ENCODE measurements at places on chromosomes 7 and 10.

- DNase-seq = no peak
These were observed 23.7 kb downstream of the CAV1 start for GRCh38 chr7:116548506-116548905.

DNA sequence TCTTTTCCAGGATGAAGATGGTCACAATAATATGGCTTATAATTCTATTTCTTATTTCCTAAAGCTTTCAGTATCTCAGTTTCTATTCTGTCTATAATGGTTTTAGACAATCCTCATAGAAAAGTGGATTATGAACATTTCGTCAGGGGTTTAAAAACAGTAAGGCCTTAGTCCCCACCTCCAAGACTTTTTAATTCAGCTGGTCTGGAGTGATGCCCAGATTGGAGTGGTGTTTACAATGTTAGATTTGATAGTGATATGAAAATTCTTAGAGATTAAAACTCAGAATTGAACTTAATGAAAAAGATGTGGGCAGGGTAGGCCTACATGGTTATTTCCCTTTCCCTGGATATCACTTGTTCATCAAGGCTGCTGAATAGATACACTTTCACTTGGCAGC, 1238.3 kb downstream of the SORCS3 start:
- DNase-seq = no peak

GRCh38 chr7:88243345-88243909, 23.6 kb upstream of the SRI start:
- peak; percentile 39 for DNase-seq

DNA sequence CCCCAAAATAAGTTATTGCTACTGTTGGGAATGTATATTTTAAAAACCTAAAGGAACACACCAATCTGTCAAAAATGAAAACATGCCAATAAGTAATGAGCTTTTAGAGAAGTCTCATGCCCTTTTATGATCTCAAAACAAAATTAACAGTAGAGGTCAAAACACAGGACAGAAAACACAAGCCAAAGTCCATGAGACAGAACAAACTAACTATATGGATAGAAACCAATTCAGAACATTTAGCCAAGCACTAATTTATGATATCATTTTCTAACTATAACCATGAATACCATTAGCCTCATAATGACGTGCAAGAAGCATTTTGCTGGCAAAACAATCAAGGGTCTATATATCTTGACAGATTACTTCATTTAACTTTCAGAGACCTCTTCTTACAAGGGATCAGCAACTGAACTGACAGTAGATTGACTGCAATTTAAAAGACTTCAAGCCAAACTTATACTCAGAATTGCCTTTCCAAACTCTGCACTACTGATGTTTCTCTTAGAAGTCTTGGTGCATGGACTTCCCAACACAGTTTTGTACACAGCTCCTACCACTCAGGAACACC, 200.9 kb downstream of the DOCK4 start:
- no peak for DNase-seq

DNA sequence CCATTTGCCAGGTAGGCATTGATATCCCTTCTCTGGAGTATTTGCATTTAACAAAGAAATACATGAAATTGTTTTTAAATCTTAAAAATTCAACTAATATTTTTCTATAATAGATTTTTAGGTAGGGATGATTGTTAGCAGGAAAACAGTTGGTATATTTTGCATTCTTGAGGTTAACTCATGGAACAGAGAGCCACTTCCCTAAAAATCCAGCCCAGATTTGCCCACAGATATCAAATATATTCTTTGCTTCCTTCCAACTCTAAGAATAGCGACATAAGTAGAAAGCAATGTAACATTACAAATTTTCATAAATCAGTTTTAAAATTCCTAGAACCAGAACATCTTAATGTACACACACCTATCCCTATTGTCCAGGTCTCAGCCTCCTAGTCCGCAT, 45.0 kb upstream of the ANLN start:
- no peak for DNase-seq

DNA sequence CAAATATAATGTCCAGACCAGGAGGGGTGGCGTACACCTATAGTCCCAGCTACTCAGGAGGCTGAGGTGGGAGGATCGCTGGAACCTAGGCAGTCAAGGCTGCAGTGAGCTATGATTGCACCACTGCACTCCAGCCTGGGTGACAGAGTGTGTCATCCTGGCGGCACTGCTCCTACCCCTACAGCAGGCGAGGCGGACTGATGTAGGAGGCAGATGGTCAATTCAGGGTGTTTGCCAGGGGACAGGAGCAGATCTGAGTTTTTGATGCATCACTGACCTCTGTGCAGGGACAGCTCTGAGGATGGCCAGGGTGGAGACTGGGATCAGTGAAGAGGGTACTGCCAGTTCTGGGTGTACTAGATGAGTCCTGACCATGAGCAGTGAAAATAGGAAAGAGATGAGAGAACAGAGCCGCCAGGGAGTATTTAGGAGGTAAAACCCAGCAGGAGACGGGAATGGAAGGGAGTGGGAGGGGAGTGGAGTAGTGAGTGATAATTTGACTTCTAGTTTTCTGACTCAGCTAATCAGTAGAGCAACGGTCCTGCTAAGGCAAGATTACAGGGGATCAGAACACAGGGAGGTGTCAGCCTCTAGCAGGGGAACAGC, 75.3 kb downstream of the HIP1 start:
- DNase-seq = no peak

DNA sequence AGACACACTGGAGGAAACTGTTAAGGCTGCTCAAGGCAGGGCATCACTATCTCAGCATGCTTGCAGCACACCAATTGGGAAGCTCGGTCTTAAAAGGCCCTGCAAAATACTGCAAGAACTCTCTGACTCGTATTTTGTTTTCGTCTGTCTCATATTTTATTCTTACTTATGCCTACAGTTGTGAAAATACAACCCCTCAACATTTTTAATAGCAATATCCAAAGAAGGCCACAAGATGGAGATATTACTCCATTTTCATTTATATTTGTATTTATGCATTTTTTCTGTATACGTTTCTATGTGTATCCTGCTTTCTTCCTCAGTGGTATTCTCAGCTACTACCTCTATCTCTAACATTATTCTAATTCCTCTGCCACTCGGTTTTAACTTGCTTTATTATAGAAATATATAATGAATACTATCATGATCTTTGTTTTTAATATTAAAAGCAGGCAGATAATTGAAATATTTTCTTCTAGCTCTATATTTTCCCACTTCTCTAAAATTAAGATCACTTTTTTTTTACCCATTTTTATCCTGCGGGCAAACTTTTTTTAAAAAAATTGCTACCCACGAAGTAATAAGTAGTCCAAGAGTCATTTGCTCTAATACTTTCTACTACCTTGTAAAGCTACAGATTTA, 10.0 kb downstream of the DNAJC1 start:
- peak; percentile 52 for DNase-seq

- no peak for DNase-seq
These were observed 423.9 kb downstream of the NEBL start for GRCh38 chr10:20473023-20473760.

- no peak for DNase-seq
These were observed 9.4 kb upstream of the ANKRD22 start for GRCh38 chr10:88861036-88861435.

- DNase-seq = no peak
These were observed 1.1 kb downstream of the ADRA2A start for GRCh38 chr10:111077785-111078504.

GRCh38 chr10:117677890-117678500, 135.4 kb downstream of the EMX2 start:
- DNase-seq = peak; percentile 41

DNA sequence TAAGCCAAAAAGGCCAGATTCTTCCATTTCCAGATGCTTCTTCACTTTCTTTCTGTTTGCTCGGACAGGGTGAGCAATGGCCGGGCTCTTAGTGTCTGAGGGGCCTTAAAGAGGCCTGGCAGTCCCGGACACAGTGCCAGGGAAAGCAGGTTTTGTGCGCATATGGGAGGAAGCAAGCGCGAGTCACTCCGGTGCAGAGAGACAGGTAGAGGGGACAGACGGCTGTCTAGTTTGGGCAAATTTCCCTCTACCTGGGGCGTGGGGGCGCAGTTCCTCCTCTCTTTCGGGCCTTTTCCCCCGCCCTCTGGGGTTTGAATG, 4.7 kb downstream of the NEUROD6 start:
- DNase-seq = no peak

- DNase-seq = peak; percentile 45
These were observed 10.1 kb downstream of the THNSL1 start for GRCh38 chr10:25026463-25026862.

- DNase-seq = no peak
These were observed 200.3 kb downstream of the LSM5 start for GRCh38 chr7:32289651-32290414.

DNA sequence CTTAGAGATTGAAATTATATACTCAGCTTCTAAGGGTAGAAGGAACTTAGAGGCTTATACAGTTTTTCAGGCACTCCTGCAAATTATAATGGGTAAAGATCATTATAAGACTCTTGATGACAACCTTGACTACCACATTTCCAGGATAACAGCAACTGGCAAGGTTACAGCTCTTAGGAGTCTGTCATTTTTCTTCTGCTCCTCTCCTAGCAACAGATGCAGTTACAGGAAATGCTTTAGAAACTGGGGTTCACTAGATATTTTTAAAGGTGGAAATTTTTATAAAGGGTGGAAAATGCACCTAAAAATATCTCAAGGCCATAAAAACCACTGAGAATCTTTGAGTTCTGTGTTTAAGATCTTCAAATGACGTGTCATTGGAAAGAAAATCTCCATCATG, 185.8 kb downstream of the RELN start:
- DNase-seq = no peak

DNA sequence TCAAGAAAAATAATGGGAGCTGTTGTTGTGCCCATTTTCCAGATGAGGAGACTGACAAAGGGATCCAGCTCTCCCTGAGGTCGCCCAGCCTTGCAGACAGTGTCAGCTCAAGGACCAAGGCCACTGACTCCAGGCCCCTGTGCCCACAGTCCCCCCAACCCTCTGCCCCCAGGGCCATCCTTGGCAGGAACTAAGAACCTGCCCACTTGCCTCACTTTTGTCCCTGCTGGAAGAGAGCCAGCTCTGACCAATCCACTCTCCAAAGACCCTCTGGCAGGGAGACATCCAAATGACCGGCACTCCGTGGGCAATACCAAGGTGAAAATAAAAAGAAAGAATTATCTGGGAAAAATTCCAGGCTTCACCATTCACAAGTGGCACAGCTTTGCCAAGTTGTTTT, 101.3 kb downstream of the TCERG1L start:
- DNase-seq = no peak

DNA sequence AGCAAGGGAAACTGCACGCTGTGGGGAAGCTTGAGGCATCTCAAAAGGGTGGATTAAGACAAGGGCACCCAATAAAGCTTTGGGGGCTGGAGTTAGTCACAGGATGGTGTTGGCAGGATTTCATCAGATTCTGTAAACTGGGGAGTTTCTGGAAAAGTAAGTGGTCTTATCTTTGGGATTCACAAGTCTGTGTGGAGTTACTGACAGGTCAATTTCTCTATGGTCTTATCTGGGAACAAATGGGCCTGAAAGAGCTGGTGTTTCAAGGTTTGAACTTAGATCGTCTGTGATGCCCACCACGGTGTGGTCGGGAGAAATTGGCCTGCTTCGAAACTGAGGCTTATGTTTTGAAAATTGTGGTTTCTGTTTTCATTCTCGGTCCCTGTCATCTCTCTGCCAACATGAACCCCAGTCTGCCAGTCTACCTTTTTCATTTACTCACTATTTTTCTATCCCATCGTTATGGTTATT, 23.8 kb upstream of the AOAH start:
- DNase-seq = no peak

DNA sequence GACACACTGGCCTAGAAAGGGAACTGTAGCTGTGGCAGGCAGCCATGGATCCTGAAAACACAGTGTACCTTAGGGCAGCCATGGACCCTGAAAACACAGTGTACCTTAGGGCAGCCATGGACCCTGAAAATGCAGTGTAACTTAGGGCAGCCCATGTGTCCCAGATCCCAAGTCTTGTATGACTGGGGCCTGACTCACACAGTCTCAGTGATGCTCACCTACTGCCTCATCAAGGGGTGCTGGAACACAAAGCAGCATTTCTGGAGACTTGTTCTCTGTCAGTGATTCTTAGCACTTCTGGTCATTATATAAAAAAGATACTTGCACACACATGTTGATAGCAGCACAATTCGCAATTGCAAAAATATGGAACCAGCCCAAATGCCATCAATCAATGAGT, 70.2 kb upstream of the LAMB4 start:
- peak; percentile 54 for DNase-seq

- DNase-seq = no peak
These were observed 124.3 kb upstream of the UNC5B start for GRCh38 chr10:71088054-71088453.

DNA sequence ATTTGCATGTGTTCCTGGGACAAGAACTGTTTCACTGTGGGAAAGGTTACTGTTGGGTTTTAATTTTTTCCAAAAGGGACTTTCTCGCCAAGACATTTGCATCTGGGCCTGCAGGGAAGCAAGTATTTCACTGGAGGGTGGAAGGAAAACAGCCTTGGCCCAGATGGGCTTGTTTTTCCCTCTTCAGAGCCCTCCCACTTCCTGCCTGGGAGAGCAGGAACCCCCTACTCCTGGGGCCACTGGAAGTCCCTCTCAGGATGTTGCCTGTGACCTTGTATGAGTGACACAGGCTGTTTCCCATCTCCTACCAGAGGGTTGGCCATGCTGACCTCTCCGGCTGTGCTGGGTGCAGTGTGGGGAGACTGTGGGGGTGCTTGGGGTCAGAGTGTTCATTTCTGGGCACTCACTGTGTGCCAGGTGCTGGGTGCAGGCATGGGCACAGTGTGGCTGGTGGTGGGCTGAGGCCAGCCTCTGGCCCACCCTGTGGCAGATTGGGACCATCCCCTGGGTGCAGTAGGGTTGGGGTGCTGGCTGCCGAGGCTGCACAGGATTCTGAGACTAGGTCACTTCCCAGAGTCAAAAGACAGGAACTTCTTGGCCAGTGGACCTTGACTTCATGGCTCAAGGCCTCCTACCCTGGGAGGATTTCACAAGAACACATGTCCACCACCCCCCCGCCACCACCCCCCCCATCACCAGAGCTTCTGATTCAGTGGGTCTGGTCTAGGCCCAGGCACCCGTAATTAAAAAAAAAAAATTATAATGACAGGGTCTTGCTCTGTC, 10.2 kb downstream of the TSPAN15 start:
- no peak for DNase-seq

DNA sequence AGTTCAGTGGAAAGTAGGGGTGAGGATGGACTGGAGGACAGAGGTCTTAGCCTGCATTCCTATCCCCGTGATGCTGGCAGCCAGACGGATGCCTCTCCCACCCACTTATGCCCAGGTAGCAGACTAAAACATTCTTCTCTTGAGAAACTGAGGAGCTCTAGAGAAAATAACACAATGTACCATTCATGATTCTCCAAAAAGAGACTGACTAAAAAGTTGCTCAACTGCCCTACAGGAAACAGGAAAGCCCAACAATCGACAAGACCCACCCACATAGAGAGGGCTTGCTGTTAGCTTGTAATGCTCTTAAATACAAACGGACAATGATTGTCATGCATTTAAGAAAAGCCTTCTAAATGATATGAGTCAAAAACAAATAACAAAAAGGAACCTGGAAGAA, 33.2 kb upstream of the PDE1C start:
- no peak for DNase-seq

Measured in ELR (cell line).